Fibroblast of skin of scalp (primary cell): ENCODE measurements at places on chromosomes 2 and 18.

- no peak for DNase-seq
Measured at GRCh38 chr18:10995550-10995949, 153.8 kb downstream of the PIEZO2 start.

DNA sequence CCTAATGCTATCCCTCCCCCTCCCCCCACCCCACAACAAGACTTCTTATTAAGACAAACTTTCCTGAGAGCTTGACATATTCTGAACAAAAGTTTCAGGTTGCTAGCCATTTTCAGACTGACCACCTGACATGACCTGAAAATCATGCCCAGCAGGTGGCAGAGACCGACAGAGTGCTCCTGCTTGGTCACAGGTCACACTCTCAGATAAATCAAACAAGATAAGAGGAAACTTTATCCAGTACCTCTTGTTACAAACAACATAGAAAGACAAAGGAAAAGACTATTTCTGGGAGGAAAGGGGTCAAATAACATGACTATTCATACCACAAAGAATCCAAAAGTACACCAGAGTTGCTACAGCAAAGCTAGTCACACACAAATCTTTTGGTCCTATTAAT lies 107.4 kb downstream of the TMEM200C start:
- no peak for DNase-seq

GRCh38 chr2:46748735-46749531 lies 166.7 kb downstream of the MCFD2 start:
- peak; percentile 80 for DNase-seq

DNA sequence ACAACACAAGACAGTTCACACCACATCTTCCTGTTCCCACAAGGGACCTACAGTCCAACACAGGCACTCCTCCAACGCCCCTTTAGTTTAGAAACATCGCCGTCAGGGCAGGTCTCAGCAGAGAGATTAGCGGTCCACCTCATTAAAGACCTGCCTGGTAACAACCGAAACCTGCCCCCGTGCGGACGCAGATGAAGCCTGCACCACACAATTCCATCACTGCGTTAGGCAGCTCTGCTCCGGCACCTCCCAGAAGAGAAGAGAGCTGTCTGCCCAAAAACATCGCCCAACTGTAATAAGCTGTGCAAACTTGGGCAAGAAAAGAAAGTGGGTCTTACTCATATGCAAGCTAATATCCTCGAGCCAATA lies 32.7 kb downstream of the ZNF516 start:
- no peak for DNase-seq

DNA sequence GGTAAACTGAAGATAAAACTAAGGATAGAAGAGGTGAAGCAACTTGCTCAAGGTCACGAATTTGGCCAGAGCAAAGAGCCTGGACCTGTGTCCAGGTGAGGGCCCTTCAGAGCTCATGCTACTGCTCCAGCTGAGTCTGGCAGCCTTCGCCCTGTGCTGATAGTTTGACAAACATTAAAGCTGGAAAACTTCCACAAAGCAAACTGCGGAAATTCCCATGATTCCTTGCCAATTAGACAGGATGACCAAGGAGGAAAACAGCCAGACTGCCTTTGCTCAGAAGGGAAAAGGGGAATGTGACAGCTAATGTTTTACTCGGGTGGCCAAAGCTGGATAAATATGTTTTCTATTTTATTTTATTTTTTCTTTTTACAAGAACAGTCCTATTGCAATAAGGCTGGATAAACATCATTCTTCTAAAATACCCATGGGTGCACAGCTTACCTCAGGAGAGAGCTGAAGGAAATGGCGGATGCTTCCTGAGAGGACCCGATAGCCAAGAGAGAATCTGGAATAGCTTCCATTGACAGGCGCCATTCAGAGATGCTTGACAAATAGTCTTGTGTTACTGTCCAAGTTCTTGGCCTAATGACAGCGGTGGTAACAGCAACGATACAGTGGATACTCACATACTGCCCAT lies 5.3 kb upstream of the CTAGE1 start:
- peak; percentile 76 for DNase-seq

DNA sequence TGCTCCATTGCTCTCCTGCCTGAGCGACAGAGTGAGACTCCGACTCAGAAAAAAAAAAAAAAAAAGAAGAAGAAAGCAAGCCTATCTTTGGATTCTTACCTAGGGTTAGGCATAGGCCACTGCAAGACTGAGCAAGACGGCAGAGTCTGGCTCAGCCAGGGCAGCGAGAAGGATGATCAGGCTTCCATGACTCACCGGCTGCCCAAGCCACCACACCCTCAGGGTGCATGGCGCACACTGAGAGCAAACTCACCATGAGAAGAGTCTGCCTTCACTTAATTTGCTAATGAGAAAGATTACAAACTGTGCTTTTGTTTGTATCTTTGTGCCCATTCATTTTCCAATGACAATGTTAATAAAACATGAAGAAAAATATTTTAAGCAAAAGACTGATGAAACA lies 8.2 kb downstream of the FAM110C start:
- no peak for DNase-seq

- DNase-seq, result no peak
Measured at GRCh38 chr2:241834527-241835210, 24.0 kb downstream of the PDCD1 start.

DNA sequence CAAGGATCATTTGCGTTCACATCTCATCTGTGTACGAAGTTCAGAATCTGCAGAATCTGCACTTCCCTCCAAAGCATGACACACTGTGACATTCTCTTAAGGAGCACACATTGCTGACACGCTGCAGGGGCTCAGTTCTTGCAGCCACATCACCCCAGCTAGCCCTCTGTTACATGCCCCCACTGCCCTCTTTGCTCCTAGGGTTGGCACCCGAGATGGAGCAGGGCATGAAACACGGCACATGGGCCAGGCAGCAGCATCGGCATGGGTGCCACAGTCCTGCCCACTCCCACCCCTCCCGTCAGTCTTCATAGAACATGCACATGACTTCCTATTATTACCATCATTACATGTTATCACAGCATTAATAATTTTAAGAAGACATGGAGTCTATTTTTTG lies 76.4 kb downstream of the COL6A3 start:
- DNase-seq, result no peak

GRCh38 chr2:231144896-231145295 lies 20.1 kb upstream of the HTR2B start:
- DNase-seq, result no peak

DNA sequence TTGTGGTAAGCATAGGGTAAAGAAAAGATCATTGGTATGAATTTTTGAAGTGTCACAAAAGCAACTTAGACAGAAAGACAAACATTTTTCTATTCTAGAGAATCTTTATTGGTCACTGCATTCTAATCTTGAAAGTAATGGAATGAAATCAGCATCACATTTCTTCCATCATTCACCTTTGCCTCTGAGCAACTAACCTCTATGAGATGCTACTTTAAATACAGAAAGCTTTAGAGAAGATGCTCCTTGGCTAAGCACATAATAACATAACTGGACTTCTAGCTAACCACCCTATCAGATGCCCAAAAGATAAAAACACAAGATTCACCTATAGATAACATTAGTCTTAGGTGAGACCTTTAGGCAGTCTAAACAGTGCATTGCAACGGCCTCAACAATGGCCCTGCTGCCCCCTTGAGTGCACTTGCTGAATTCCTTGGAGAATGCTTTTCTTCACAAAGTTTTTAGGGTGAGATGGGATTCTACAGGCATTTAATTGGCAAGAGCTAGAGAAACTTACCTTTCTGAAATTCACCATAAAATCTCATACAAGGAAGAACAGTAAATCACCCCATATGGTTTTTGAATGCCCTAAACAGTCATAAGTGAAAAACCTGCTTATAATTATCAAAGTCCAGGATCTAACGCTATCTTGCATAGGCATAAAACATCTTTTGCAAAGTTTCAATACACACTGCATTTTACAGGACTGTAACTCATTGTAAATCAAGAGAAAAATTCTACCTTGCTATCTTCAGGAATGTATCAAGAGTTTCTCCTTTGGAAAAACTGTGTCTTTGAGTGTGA lies 791.3 kb upstream of the CHAC2 start:
- DNase-seq, result peak; percentile 19

DNA sequence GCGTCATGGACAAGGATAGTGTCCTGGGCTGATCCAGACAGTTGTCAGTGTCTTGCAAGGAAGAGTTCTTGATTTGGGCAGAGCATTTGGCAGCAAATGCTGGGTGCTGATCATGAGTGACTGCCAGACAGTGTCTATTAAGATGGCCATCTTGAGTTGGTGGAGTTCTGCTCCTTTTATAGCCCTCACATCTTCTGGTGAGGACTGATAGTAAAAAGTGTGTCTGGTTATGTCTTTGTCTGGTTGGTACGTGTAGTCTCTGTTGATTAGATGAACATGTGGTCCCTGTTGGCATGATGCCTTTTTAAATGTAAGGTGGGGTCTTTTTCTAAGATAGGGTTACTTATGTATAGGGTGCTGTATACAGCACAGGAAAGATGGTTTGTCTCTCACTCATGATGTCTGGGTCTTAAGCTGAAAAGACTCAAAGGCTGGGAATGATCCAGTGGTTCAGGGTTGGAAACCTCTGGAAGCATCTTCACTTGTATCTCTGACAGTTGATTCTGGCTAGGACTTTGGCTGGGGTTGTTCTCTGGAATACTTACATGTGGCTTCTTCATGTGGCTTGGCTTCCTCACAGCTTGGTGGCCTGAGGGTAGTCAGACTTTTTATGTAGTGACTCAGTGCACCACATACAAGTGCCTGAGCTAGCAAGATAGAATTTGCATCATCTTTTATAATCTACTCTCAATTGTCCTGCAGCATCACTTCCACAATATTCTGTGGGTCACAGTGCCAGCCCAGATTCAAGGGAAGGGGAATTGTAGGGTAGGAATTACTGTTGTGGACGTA lies 11.8 kb downstream of the MTX2 start:
- DNase-seq, result peak; percentile 82

- no peak for DNase-seq
Measured at GRCh38 chr2:224861266-224861665, 145.1 kb upstream of the CCDC195 start.

DNA sequence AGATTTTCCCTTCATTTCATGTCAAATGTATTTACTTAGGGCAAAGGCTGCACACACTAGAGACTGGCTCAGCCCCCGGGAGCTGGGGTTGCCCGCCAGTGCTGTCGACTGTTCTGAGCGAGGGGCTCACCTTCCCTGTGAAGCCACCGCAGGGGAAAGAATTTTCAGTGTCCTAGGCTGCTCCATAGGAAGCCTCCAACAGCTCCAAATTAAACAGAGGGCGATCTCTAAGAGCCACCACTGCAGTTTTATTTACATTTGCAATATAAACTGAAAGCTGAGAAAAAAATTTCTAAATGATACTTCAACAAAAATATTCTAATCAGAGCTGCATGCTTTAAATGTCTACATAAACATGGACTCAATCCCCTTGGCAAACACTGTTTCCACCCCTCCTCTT lies 54.0 kb downstream of the UXS1 start:
- DNase-seq, result no peak

GRCh38 chr2:190417045-190417842 lies 9.1 kb downstream of the MFSD6 start:
- no peak for DNase-seq

- DNase-seq, result no peak
Measured at GRCh38 chr2:153004627-153005026, 286.2 kb downstream of the ARL6IP6 start.

GRCh38 chr18:39863916-39864315 lies 2091.1 kb upstream of the PIK3C3 start:
- DNase-seq, result no peak

GRCh38 chr2:43408407-43409160 lies 182.2 kb upstream of the ZFP36L2 start:
- no peak for DNase-seq

DNA sequence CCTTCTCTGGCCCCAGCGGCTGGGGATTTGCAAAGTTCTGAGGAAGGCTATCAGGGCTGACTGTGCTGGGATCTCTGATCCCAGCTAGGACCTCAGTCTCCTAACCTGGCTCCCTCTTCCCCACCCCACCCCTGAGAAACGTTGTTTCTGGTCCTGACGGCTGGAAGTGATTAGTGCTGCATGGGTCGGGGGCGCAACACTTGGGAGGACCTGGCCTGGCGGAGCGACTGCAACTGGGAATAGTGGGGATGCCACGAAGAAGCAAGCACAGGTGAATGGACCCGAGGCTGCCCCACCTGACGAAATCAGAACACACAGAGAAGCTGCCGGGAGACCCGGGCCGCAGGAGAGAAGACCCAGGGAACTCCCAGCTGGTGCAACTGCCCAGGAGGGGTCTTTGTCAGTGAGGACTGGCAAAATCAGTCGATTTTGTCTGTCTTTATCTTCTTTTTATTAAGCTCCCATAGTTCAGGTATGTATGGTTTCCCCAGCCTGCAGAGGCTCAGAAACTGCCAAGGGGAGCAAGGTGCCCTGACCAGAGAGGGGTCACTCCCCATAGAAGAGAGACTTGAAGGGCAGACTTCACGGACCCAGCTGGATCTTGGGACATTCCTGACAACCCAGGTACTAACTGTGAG lies 656 bp upstream of the LBX2 start:
- no peak for DNase-seq

DNA sequence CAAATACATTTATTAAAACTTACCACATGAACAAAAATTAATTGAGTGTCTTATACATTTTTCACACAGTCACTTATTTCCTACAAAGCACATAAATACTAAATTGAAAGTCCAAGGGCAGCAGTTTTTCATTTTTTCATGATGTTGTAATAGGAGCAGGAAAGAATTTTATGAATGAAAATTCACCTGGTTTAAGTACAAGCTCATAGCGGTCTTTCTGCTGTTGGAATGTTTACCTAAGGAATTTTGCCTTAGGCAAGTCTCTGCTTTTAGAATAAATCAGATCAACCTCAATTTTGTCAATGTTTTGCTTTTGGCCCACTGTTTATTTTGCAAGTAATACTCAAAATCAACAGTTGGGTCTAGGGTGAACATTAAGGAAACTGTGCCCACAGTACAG lies 40.0 kb downstream of the ETAA1 start:
- no peak for DNase-seq

DNA sequence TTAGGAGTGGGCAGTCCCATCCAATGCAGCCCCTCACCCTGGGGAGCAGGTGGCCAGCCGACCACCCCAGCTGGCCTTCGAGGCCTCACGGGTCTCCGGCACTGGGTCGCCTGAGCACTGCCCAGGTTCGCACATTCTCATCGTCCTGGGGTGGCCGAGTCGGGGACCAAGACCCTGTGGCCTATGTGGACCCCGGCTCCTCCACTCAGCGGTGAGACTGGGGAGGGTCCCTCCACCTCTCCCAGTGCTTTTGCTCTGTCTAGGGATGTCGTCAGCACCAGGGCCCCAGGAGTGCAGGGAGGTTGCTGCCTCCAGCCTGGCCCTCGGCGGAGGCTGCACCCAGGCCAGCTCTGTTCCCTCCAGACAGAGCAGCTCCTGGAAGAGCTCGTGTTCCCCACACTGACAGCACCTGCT lies 89.6 kb downstream of the TPO start:
- no peak for DNase-seq

GRCh38 chr2:48189552-48190228 lies 283.4 kb upstream of the FBXO11 start:
- no peak for DNase-seq
